ENCODE measurements at places on chromosomes 6 and 20. TPM values are rescaled to one million over a fixed set of nuclear protein-coding genes. Genes with fewer than 3 reads are reported as not detected.

- no peak for DNase-seq
Measured at GRCh38 chr6:20104696-20105095, 107.6 kb downstream of the MBOAT1 start.

- DNase-seq = no peak
Measured at GRCh38 chr6:157656437-157656997, 166.5 kb upstream of the SNX9 start.

GRCh38 chr6:124819346-124819745, 142.9 kb upstream of the RNF217 start:
- no peak for DNase-seq

GRCh38 chr20:3763671-3764601, 3.6 kb downstream of the ADISSP start:
- no peak for DNase-seq

The CALHM4 gene
- not detected for total RNA-seq

The FOXS1 gene
- total RNA-seq = 4.7 TPM
